ENCODE measurements at places on chromosomes 2 and 18. TPM values are rescaled to one million over a fixed set of nuclear protein-coding genes. Genes with fewer than 3 reads are reported as not detected.

- DNase-seq = no peak
Observed at GRCh38 chr2:189203177-189203799, 23.7 kb upstream of the COL5A2 start.

DNA sequence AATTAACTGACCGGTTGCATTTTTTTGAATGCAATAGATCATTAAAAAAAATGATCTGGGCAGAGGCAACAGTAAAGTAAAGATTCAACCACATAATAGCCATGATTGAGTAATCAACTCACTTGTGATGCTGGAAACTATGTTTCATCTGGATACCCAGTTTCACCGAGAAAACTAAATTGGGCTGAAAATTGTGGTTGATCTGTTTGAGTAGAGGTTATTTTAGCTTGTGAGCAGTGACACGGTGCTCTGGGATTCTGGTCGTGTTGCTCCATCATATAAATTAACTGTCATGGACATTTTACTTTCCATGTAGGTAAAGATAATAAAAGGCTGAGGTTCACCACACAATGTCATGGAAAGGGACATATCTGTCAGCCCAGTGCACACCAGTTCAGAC lies 58.7 kb downstream of the CD226 start:
- DNase-seq = no peak

- no peak for DNase-seq
Observed at GRCh38 chr2:220948579-220948978, 623.5 kb downstream of the EPHA4 start.

DNA sequence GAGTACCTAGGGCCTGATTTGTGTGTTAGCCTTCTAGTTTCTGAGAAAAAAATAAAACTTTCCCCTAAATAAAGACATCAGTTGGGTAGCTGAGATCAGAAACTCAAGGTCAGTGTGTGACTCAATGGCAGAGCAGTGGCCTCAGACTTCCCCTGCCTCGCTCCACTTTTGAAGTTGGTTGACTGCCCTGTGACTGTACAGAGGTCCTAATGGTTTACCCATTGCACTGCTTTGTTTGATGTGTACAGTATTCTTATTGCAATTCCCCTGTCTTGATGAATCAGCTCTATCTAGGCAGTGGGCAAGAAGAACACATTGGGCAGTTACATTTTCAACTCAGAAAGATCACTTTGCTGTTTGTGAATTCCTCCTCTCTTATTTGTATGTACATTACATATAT lies 315.7 kb downstream of the KCNS3 start:
- no peak for DNase-seq

DNA sequence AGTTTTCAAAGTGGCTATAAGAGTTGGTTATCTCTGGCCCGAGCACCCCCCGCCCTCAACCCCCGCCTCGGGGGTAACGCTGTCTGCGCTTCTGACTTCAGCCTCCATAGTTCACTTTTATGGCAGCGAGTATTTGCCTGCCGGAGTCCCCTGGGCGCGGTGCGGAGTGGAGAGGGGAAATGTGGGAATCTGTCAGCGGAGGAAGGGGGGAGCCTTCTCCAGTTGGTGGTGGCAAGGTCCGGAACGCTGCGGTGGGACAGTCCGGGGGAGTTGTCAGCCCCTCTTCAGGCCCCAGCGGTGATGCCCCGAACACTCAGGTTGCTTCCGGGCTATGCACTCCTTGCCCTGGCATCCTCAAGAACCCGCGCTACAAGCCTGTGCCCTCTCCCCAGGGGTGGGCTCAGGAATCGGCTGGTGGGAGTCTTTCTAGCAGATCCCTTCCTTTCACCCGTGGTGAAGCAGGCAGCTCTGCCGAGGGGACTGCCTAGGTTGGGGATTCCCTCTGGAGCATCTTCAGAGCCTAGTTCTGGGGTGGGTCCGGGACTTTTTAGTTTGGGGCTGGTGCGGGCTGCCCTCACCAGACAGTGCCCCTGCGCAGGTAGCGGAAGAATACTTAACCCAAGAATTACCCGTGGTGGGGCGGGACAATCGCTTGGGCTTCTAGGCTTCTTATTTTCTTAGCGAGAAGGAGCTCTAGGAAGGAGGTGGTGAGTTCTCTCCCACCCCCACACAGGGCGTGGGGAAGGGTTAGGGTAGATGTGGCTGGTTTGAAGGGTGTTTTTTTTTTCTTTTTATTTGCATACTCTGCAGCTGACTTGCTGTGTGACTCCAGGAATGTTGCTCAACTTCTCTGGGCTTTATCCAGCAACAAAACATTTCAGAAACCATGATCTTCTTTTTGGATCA lies 1.6 kb downstream of the ATOH8 start:
- DNase-seq = peak; percentile 32

DNA sequence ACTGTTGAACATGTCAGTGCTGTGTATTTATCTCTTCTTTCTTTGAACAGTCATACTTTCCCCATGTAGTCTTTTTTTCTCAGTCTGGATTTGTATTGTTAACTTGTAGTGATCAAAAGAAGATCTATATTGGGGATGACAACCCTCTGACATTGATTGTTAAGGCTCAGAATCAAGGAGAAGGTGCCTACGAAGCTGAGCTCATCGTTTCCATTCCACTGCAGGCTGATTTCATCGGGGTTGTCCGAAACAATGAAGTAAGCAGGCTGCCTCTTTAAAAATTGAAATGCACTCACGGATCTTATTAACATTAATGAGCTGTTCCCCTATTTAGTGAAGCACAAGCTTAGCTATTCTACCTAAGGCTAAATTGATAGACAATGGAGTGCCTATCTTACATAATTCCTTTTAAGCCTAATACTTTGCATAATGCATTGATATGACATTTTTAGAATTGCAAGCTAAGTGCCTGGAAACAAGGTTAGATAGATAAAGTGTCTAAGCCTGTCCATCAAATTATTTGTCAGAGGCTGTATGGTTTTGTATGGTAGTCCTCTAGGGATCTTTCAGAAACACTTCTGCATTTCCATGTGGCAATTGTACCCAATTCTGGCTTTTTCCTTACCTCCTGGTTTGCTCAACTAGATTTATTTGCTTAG lies 29.3 kb upstream of the FAM171B start:
- DNase-seq = no peak

DNA sequence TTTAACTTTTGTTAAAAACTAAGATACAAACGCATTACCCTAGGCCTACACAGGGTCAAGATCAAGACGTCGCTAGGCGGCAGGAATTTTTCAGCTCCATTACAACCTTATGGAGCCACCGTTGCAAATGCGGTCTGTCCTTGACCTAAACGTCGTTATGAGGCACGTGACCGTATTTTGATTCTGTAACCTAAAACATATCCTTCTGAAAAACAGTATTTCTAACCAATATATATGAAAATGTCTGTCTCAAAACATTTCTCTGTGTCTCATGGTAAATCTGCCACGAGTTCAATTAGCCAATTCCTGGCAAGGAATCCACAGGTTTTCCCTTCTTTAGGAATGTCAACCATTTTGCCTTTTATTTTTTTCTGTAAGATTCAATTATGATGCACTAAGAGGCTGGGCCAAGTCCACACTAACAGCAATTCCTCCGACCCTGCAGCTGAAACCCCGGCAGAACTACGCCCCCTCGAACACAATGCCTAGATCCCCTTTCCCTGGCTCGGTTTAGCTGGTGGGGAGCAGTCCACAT lies 1.7 kb downstream of the RTN4 start:
- DNase-seq = peak; percentile 49

DNA sequence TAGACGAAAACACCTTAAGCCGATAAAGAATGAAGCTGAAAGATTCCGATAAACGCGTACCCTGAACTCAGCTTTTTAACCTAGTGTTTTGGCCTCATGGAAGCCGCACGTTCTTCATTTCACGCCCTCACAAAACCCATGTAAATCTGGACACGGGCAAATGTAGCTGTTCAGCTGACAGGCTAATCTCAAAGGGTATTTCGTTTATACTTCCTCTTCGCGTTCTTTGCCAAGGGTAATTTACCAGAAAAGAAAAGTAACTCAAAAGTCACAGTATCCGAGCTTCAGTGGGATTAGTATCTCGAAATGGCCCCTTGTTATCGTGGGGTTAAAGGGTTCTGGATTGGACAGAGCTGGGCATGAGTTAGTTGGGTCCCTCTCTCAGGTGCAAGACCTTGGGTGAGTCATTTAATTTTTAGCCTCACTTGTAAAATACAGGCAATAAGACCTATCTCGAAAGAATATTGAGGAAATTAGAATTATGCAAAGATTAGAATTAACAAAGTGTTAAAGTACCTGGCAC lies 22.0 kb upstream of the STPG4 start:
- DNase-seq = no peak

DNA sequence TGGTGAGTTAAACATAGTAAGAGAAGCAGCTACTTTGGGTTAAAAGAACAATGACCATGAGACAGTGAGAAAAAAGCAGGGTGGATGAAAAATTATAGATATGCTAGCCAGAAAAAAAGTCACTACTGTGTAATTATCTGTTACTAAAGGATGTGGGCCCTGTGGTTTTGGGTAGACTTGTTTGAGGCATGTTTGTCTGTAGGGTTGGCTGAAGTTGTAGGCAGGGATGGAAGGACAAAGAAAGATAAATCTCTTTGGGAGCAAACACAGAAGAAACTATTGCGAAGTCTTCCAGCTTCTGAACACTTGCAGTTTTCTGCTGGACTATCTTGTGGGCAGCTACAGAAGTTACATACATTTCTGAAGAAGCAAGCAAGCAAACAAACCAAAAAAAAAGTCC lies 28.2 kb downstream of the RND3 start:
- DNase-seq = no peak

DNA sequence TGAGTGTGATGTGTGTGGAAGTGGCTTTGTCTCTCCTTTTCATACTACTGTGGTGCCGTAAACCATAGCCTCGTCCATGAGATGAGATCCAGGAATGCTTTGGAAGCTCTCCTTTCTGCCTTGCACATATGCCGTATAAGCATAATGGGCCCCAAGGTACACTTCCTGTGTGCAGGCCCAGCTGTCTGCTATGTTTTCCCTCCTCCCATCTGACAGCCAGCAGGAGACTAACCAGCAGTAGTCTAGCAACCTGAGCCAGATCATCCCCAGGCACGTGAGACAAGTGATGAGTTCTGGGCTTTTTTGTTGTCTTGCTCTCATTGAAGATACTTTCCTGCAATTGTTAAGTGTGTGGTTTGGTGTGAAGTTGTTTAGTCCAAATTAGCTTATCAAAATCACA lies 555.5 kb upstream of the LRRTM4 start:
- no peak for DNase-seq

DNA sequence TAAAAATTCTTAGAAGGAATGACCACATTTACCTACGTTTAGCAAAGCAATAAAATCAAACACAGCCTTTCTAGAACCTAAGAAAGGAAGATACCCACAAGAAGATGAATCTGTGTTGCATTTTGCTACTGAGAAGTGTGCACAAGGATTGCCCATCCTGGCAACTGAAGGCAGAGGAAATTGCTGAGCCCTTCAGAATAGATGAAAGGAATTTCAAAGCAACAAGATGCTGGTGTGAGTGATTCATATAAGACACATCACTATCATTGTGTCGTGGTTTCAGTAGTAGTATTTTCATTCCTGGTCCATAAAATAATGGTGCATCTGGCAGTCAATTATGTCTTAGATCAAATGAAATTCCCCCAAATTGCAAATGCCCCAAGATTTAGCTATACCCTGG lies 48.4 kb upstream of the ANKRD44 start:
- DNase-seq = peak; percentile 54

DNA sequence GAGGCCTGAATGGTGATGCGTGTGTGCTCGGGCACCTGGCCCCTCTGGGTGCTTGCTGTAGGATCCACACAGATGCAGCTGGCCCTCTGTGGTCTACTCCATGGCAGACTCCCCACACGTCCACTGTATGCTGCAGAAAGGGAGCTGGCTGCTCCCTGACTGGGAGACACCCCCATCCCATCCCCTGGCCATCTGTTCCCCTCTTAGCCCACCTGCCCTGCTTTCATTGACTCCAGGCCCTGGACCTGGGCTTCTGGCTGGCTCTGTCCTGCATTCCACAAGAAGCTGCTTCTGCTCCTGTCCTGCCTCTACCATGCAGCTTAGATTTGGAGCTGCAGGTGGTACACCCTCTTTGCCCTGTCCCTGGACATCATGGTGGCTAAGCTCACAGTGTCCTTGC lies 80.1 kb downstream of the FHOD3 start:
- no peak for DNase-seq

- no peak for DNase-seq
Observed at GRCh38 chr2:174841350-174841749, 77.1 kb upstream of the CHRNA1 start.

GRCh38 chr2:220417503-220417902 lies 790.1 kb downstream of the SLC4A3 start:
- DNase-seq = no peak

DNA sequence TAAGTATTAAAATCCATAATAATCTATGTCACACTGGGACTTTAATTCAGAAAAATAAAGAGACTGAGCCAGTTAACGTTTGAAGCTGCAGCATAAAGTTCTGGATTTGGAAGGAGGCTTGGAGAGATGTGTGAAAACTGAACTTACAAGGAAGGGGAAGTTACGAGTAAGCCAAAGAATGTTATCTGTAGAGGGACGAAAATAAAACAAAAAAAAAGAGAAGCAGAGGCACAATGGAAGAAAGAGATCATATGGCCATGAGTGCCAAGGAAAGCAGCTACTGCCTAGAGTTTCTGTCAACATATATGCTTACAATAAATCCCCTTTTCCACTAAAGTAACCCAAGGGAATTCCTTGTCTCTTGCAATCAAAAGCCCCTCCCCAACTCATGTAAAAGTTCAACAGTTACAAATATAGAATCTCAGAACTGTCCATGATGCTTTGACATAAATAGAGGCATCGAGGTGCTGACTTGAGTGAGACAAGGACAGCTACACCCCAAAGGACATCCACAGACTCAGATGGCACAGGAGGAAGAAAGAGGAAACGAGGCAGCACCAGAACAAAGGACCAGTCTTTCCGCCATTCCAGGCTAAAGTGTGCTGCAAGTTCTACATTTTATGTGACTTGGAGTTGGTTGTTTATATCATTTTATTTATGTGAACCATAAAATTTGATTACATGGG lies 16.1 kb upstream of the ARL5A start:
- DNase-seq = no peak

DNA sequence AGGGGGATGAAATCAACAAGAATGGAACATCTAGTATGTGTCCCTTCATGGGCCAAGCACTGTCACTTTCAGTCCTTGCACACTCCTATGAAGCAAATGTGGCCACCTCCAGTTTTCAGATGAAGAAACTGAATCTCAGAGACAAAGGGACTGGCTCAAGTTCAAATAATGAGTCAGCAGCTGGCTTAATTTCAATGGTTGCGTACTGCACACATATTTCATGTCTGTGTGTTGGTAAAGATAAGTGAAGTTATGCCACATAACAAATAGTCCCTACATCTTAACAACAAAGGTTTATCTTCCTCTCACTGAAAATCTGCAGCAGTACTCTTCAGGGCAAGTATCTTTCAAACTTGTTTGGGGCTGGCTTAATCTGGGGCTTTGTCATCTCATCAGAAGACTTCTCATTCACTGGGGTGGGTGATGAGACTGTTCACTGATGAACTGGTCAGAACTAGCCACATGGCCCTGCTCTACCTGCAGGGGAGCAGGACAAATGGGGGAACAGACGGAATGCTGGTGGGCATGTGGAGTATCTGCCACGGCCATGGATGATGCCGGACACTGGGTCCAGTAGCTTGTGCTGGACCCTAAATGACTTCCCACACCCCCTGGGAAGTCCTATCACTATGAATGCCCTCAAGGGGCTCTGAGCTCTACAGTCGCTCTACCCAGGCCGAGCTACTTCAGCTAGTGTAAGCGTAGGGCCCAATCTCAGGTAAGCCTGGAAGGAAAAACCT lies 263.2 kb downstream of the CYP26B1 start:
- peak; percentile 92 for DNase-seq

Gene CELF4
- not detected for total RNA-seq

Gene MEIS1
- total RNA-seq = 5.2 TPM

Gene CFAP221
- total RNA-seq = not detected

Gene STRN
- 15.4 TPM for total RNA-seq

Gene PLGLB1
- total RNA-seq = 0.36 TPM

Gene MROH2A
- 0.10 TPM for total RNA-seq

Gene ARHGEF4
- 2.2 TPM for total RNA-seq

Gene ANKRD30BL
- not detected for total RNA-seq

Measured in RPMI7951 (cell line).